ENCODE measurements at places on chromosomes 11 and 22.

DNA sequence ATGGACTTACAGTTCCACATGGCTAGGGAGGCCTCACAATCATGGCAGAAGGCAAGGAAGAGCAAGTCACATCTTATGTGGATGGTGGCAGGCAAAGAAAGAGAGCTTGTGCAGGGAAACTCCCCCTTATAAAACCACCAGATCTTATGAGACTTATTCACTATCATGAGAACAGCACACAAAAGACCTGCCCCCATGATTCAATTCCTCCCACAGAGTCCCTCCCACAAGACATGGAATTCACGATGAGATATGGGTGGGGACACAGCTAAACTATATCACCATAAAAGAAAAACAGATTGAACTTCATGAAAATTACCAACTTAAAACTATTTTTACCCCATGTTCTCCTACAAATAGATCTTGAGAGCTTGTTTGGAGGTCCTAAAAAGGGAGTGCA lies 19.6 kb downstream of the ENTHD1 start:
- no peak for DNase-seq

- no peak for DNase-seq
Observed at GRCh38 chr11:17014321-17014832, at the start of gene PLEKHA7. Gene PLEKHA7, minus strand, starts transcription at chr11:17014414. Its CDS starts 13 bp downstream, at chr11:17014401.

- DNase-seq, result no peak
Observed at GRCh38 chr11:10857459-10857708, 469 bp downstream of the ZBED5 start.

- DNase-seq, result no peak
Observed at GRCh38 chr11:121372671-121373429, 79.3 kb upstream of the SORL1 start.

DNA sequence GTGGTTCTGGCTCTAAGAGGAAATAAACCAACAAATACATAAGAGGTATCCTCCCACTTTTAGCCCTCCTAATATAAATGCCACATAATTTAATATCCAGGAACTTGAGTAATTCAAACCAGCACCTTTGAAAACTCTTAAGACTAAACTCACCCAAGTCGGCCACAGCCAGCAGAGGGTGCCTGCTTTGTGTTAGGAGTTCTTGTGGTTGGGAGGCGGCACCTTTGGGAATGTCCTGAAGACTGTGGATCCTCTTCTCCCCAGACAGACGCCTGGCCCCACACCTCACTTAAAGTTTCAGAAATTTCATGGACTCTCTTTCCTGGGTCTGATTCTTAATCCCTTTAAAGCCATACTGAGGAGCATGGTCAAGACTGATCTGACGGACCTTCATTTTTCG lies 169.0 kb downstream of the TBC1D22A start:
- no peak for DNase-seq

GRCh38 chr11:63869683-63870082 lies 30.8 kb downstream of the MARK2 start:
- no peak for DNase-seq

DNA sequence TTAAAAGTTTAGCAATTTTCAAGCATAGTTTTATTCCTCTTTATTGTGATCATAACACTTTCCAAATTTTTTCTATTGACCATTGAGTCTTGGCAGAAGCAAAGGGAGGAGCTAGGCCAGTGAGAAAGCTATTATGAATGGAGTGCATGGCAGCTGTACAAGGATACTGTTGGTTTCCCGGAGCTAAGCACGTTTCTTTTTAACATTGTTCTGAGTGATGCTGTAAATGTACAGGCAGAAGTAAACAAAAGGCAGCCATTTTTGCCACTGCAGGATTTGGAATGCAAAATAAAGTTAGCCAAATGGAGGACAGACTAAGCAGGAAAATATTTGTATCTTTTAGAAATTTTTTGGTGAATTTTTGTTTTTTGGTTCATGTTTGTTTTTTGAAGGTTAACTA lies 16.2 kb downstream of the CBL start:
- peak; percentile 72 for DNase-seq

GRCh38 chr22:45169591-45170466 lies 6.1 kb downstream of the NUP50 start:
- DNase-seq, result no peak

DNA sequence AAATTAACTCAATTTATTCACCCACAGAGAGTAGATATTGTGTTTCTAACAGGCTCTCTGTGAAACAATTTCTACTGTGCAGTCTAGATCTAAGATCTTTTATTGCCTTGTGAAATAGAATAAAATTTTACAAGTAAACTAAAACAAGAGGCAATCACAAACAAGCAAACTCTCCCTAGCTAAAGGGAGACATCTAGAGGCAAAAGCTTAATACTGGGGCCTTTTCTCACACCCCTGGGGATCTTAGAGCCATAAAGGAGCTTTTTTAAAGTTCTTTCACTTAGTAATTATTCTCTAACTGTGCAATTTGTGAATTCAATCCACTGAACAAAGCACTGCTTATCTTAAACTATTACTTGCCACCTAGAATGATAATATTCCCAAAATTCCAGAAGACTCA lies 19.7 kb downstream of the ALG9 start:
- DNase-seq, result no peak

DNA sequence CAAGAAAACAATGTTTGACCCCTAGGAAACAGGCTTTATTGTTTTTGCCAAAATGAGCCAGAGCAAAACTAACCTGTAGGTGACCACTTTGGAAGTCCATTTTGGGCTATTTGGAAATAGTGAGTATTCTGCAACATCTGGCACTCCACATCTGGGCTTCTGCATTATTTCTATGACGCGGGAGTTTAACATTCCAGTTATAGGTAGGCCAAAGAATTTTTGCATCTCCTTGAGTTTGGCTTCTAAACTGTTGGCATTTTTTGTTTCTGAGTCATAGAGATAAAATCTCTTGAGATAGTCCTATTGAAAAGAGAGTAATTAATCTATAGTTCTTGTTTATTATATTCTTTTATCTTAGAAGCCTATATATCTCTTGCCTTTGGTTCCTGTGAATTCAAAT lies 2.9 kb downstream of the MMP7 start:
- no peak for DNase-seq

- no peak for DNase-seq
Observed at GRCh38 chr11:47394322-47395222, 13.8 kb upstream of the SLC39A13 start.

DNA sequence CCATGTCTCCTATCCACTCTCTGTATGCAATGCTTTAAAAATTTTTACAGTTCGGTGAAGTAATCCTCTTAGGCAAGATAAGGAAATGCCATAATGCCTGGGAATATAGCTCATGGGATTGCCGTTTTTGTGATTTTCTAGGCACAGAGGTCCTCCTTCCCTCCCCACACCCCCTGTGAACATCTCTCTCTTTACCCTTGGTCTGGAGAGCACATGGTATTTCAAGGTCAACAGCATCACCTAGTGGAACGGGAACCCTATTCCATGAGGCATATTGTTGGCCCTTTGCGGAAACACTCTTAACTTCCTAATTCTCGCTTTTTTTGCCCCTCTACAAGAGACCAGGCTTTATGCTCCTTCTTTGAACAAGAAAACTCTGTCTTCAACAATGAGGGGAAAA lies 8.8 kb downstream of the NXPE4 start:
- no peak for DNase-seq

DNA sequence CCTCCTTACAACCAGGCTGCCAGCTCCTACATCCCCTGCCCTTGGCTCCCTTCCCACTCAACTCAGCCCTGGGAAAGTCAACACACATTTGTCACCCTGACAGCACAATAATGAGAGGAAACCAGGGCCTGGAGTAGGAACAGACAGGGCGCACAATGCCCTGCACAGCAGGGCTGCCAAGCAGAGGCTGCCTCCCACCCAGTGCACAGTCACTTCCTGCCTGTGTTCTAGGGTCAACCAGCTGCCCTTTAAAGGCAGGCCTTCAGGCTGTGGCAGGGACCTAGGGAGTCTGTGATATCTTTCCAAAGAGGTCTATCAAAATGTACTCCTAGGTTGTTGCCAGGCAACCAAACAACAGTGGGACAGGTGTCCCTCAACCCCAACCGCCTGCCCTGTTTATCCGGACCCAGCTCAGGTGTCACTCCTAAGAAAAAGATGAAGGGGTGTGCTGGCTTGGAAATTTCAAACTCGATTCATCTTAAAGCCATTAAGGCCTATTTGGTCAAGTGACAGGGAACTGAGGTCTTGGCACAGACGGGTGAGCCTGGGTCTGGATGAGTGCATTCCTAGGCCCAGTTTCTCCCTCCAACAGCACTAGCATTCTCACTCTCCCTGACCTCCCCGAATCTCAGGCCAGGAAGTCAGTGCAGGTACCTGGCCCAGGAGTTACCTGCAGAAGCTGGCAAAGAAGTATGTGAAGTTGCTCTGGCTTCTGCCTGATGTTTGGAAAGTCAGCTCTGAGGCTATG lies 110.3 kb upstream of the PITPNB start:
- peak; percentile 46 for DNase-seq

DNA sequence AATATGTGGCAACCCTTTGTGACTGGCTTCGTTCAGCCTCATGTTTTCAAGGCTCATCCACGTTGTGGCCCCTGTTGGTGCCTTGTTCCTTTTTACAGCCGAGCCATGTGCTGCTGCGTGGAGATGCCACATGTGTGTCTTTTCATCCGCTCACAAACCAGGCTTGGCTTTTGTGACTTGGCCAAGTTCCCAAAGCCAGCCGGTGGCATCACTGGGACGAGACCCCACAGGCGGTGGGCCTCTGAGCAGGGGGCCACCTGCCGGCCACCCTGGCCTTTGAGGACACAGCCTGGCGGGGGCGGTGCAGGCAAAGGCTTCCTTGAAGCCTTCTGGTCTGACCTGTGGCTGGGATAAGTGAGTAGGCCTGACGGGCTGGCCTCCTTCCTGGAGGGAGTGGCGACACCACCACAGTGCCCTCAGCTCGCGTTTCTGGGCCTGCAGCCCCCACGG lies 10.5 kb downstream of the GRK2 start:
- no peak for DNase-seq

DNA sequence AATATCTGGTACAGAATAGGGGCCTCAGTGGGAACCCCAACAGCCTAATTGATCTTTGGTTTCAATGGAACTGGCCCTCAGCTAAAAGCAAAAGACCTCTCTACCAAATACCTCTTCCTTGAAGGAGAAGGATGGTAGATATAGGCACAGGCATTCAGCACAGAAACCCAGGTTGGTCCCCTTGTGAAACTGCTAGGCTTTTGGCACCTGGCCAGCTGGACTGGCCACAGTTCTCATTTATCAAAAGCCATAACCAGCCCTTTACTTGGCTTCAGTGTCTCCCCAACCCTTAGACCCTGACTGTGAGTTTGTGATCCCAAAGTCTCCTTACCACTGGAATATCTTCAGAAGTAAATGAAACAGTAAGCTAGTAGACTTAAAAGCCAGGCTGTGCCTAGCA lies 152.9 kb downstream of the TENM4 start:
- no peak for DNase-seq

DNA sequence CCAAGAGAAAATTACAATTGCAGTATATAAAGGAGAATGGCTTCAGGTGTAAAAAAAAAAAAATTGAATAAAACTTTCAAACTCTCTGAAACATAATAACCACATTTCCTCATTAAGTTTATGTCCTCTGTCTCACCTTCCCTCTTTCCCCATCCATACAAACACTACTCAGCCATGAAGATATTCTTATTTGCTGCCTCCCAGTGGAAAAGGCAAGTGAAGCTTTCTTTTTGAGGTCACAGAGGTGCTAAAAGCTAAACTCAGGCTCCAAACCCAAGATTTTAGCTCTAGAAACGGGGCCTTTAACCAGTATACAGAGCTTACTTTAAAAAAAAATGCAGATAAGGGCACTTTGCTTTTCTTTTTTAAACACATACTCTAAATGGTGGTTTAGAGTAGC lies 1568.5 kb downstream of the FAM181B start:
- DNase-seq, result no peak

DNA sequence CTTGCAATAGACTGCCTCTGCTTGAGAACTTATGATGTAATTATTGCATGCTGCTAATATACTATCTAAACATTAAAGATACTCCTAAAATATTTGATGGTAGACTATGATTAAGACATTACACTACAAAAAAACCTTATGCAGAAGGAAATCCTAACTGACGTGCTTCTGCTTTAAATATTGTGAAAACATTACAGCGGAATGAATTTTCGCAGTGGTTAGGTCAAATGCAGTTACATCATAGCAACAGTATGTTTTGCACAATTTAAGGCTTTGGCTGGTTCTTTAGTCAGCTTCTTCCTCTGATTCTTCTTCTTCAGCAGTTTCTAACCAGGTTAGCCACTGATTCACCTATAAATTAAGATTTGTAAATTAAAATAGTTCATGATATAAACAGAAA lies 11.2 kb downstream of the EIF4G2 start:
- no peak for DNase-seq

DNA sequence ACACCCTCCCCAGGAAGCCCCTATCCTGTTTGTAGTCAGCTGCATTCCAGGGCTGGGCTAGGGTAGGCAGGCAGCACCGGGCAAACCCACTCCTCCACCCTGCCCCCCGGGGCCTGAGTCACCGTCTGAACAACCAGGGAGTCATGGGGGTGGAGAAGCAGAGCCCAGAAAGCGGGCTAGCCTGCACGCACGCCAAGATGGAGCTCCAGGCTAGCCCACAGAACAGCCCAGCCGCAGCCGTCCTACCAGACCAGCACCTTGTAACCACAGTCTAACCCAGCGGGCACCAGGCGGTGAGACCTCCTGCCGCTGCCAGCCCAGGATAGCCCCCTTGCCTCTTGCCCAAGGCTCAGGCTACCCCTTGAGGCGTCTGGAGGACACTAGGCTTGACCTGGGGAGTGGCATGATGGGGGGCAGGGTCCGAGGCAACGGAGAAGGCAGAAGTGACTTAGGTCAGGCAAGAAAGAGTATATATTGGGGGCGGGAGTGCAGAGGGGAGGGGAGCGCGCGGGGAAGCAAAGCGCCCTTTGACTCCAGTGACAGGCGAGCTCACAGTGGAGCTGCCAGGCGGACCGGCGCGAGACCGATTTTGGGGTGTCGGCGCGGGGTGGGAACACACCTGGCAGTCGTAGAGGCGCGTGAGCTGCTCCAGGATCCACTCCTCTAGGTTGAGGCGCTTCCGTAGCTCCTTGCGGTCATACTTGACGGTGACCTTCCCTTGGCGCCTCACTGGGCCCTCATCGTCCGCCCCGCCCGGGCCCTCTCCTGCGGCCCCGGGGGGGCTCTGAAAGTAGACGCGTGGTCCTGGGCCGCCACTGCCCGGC lies 734 bp downstream of the PPP1R14B start:
- no peak for DNase-seq

- no peak for DNase-seq
Observed at GRCh38 chr11:77672264-77672663, 34.7 kb upstream of the CLNS1A start.

DNA sequence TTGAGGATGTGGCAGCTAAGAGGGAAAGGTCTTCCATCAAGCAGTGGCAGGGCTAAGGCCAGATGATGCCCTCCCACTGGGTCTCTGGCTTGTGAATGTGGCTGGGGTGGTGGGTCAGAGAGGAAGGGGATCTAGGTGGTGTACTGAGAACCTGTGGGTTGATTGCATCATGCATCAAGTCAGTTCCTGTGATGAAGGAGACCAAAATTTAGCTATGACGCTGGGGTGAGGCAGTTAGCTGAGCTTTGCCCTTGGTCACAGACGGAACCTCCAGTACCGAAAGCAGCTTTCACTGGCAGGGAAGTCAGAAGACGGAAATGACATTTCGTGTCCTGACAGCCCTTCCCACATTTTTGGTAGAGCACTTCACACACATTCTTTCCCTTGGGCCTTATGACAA lies 20.7 kb downstream of the ATG16L2 start:
- no peak for DNase-seq
